H7 (cell line): ENCODE measurements at places on chromosomes 1 and 21. TPM values are rescaled to one million over a fixed set of nuclear protein-coding genes. Genes with fewer than 3 reads are reported as not detected.

The BATF3 gene
- total RNA-seq, result 2.5 and 5.8 TPM in 2 replicates

The EDARADD gene
- 1.3 and 2.1 TPM in 2 replicates for total RNA-seq

The TENT5C gene
- total RNA-seq, result 0.26 and 0.48 TPM in 2 replicates

The TTC39A gene
- 11.6 and 12.3 TPM in 2 replicates for total RNA-seq

The CDK18 gene
- total RNA-seq, result 48.3 and 52.0 TPM in 2 replicates

The TTC3 gene
- 32.2 and 32.3 TPM in 2 replicates for total RNA-seq

The RXFP4 gene
- not detected in 2 replicates for total RNA-seq

The IFFO2 gene
- 16.8 and 19.6 TPM in 2 replicates for total RNA-seq

The ITLN1 gene
- not detected in 2 replicates for total RNA-seq

The MSH4 gene
- 0.11 and 0.24 TPM in 2 replicates for total RNA-seq
